ENCODE measurements at places on chromosomes 13 and 19.
A peak's percentile ranks its signal among the peaks of the same experiment; 100 is the strongest.

DNA sequence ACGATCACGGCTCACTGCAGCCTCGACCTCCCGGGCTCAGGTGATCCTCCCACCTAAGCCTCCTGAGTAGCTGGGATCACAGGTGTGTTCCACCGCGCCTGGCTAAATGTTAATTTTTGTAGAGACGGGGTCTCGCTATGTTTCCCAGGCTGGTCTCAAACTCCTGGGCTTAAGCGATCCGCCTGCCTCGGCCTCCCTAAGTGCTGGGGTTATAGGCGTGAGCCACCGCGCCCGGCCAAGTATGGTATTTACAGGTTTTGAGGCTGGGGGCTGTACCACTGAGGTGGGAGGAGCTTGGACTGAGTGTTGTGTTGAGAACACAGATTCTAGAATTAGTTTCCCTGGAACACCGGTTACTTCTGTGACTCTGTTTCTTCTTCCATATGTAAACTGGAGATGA is 452 bp upstream of the PPM1N start:
- DNase-seq = peak; percentile 67

- DNase-seq = no peak
Measured at GRCh38 chr13:110454956-110455355, 106.6 kb downstream of the RAB20 start.

GRCh38 chr13:27137759-27138158 is 33.9 kb downstream of the USP12 start:
- DNase-seq = no peak

DNA sequence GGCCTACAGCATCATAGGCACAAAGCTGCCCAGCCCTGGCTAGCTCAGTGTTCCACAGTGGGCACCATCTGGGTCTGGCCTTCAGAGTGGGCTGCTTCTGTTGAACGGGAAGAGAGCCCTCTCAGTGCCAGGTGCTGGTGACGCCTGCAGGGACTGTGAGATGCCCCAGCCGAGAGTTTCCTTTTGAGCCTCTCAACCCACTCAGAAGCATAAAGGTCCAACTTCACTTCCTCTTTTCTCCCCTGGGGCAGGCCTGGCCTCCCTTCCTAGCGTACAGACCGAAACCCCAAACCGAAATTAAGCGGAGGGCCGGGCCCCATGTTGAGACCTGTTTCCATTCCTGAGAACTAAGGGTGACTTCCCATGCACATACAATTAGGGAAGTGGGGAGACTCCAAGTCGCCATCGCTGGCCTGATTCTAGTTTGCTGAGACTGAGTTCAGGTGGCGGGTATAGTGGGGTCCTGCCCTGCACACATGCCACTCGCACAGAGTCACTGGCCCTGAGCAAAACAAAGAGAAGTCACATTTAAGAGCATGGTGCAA is 6.9 kb downstream of the RAB8A start:
- DNase-seq = no peak

DNA sequence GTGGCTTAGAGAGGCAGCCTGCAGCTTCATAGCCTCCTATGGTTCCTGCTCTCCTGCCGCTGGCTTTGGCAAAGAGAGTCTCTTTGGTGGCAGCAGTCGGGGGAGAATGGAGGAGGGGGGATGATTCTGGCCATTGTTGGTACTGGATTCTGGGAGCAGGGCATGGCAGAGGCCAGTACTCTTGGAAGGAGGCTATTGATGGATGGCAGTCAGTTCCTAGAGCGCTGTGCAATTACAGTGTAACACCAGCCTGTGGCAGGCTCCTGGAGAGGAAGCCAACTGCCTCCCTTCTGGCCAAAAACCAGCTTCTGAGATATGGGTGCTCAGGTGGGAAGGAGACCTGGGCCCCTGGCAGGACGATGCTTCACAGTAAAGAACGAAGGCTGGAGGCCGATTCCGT is 47.9 kb upstream of the TMTC4 start:
- DNase-seq = peak; percentile 6

DNA sequence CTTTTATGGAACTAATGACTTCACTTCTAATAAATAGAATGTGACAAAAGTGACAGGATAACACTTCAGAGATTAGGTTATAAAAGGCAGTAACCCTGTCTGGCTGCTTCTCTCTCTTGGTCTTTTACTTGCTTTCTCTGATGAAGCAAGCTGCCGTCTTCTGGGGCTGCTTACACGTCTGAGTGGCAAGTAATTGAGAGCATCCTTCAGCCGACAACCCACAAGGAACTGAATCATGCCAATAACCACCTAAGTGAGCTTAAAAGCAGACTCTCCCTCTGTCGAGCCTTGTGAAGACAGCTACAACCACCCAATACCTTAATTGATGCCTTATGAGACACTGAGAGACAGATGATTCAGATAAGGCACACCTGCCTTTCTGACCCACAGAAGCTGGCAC is 1091.2 kb downstream of the SLITRK1 start:
- DNase-seq = no peak
